G401 (cell line): ENCODE measurements at places on chromosomes 16 and 17.

GRCh38 chr17:81869221-81870130, 1.7 kb downstream of the ARHGDIA start:
- DNase-seq, result peak; percentile 33

DNA sequence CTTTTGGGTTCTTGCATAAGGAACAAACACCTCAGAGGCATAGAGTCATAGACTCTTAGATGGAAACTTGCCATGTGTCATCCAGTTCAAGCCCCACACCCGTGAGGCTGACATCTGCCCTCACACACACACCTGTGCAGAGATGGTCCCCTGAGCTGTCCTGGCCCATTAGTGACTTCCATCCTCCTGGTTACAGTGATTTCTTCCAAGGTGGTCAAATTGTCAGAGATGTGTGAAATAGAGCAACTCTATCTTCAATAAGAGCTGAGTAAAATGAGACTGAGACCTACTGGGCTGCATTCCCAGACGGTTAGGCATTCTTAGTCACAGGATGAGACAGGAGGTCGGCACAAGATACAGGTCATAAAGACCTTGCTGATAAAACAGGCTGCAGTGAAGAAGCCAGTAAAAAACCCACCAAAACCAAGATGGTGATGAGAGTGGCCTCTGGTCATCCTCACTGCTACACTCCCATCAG, 342.2 kb upstream of the TNRC6C start:
- no peak for DNase-seq

DNA sequence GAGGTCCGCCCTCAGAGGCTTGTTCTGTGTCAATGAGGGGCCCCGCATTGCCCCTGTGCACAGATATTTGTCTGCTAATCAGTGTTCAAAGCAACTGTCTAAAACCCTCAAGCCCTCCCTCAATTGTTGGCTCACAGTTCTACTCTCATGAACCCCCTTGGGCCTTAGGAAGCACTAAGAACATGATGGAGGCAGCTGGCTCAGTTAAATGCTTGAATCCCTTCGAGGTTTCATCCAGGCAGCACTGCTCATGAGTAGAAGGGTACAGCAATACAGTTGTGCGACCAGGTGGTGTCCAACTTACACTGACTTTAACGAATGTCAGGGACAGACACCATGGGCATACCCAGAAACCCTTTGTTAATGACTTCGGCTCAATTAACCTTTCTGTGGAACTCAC, 89.2 kb upstream of the WSCD1 start:
- no peak for DNase-seq

DNA sequence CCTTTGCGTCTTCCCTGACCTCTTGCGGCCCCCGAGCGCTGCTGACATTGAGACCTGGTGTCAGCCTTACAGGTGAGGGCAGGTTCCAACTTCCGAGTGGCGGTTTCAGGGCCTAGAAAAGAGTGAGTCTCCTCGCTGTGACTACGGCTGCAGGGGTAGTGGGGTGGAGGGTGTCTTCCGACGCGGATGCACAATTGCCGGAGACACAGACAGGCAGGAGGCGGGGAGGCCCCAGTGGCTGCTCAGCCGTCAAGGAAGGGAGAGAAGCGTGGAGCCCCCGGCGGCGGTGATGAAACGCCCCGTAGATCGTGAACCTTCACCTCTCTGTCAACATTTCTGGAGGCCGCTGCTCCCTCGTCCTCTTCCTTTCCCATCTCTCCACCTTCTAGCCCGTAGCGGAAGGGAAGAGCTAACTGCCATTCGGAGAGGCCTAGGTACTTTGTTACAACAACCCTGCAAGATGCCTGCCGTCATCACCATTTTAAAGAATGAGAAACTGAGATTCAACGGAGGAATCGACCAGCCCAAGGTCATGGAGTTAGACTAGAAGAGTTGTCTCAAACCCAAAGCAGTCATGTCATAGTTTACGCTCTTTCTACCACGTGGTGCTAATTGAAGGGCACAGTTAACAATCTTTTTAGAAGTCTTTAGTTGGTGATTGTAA, 485 bp downstream of the DNAJA3 start:
- DNase-seq, result no peak

DNA sequence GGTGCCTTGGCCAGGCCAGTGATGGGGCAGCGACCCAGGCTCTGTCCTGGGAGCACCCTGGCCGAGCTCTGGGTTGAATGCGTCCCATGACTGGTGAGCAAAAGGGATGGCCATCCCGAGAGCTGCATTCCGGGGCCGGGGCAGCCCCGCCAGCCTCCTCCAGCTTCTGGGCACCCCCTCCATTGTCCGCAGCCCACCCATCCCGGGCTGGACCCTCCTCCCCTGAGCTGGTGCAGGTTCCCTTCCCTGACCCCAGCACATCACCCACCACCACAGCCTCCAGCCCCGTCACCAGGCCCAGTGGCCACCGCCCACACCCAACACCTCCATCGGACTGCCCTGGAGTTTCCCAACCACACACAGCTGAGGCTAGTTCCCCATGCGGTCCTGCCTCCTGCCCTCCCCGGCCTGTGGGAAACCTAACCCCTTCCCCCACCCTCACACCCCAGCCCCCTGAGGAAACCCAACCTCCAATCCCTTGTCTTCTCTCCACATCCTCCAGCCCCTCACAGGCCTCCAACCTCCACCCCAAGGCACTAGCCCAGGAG, 16.2 kb upstream of the PVALEF start:
- DNase-seq, result no peak

- peak; percentile 58 for DNase-seq
These were observed 29.1 kb downstream of the MBTPS1 start for GRCh38 chr16:84087466-84088151.

- DNase-seq, result peak; percentile 93
These were observed 14.7 kb downstream of the DLG4 start for GRCh38 chr17:7204828-7205461.

DNA sequence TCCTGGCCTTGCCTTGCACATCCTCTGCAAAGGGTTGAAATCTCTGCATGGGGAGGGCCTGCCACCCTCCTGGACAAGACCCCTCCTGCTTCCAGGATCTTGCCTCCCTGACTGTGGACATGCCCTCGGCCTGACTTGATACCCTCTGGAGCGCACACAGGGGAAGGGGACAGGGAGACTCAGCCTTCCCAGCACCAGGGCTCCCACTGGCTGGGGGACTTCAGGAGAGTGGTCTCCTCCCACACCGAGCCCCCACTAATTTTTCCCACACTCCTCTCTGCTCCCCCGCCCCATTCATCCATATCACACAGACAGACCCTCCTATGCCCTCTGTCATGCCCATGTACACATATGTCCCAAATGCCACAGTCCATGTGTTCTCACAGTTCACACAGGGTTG, 14.3 kb downstream of the SGCA start:
- DNase-seq, result no peak

DNA sequence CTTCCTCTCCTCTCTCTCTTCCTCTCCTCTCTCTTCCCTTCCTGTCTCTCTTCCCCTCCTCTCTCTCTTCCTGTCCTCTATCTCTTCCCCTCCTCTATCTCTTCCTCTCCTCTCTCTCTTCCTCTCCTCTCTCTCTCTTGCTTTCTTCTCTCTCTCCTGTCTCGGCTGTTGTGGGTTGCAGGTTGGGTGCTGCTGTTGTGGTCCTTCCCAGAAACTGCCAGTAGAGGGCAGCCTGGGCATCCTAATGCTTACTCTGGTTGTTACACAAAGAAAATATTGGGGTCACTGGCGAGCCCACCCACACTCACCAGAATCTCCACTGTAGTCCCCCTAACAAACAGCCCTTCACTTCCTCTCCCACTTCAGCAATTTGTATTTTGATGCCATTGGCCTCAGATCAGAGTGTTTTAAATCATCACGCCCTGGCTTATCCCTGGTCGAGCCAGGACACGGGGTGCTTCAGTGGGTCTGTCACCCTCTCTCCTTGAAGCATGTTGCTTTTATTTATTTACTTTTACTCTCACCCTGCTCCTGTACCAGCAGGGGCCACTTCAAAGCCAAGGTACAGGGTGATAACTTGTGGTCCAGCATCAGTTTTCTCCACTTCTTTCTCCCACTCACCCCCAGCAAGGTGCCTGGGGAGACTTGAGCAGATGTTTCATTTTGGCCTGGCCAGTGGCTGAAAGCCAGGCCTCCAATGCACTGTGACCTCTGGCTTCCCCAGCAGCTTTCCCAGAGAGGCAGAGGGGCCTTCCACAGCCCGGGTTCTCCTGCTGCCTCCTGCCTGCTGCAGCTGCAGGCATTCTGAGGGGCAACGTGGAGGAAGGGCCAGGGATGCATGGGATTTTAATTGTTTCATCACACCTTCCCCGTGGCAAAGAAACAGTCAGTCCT, 4.7 kb upstream of the MMP15 start:
- peak; percentile 78 for DNase-seq

GRCh38 chr16:86708431-86708830, 130.1 kb downstream of the FOXL1 start:
- no peak for DNase-seq

GRCh38 chr16:77227745-77228144, 28.5 kb downstream of the SYCE1L start:
- DNase-seq, result no peak
